Mammary epithelial cell (primary cell): ENCODE measurements at places on chromosomes 1 and 21. TPM values are rescaled to one million over a fixed set of nuclear protein-coding genes. Genes with fewer than 3 reads are reported as not detected.

Gene EDN2
- total RNA-seq: 1.3 TPM

Gene CLSTN1
- 308 and 335 TPM in 2 replicates for total RNA-seq

Gene SDC3
- 23.2 and 23.4 TPM in 2 replicates for total RNA-seq

Gene NPPB
- not detected in 2 replicates for total RNA-seq

Gene TMEM82
- total RNA-seq: not detected

Gene DIO1
- not detected in 2 replicates for total RNA-seq

Gene MTFR1L
- 31.2 and 41.4 TPM in 2 replicates for total RNA-seq

Gene CLCA4
- total RNA-seq: 0.11 and 0.24 TPM in 2 replicates

Gene KRTAP12-2
- total RNA-seq: not detected in 2 replicates

Gene OR2T33
- total RNA-seq: not detected in 2 replicates

Gene OR10J1
- not detected in 2 replicates for total RNA-seq

Gene BRINP2
- total RNA-seq: not detected

Gene OR2T12
- not detected for total RNA-seq

Gene ATP1A4
- under 0.01 TPM for total RNA-seq

Gene MOB3C
- 12.1 and 12.8 TPM in 2 replicates for total RNA-seq

Gene SH2D2A
- not detected for total RNA-seq

Gene DCLRE1B
- total RNA-seq: 4.2 and 12.1 TPM in 2 replicates

Gene RABGAP1L
- total RNA-seq: 47.5 TPM

Gene SMIM1
- total RNA-seq: 1.2 TPM

Gene EIF2D
- 43.0 and 61.1 TPM in 2 replicates for total RNA-seq

Gene LEMD1
- total RNA-seq: 0.96 and 3.2 TPM in 2 replicates

Gene WDR3
- 16.5 TPM for total RNA-seq

Gene RUNX3
- 0.13 and 0.42 TPM in 2 replicates for total RNA-seq

Gene HPCA
- total RNA-seq: not detected in 2 replicates

Gene ABCG1
- 16.9 and 23.2 TPM in 2 replicates for total RNA-seq

Gene NBPF4
- total RNA-seq: not detected in 2 replicates

Gene FAM163A
- not detected in 2 replicates for total RNA-seq

Gene RHOU
- 0.14 and 0.40 TPM in 2 replicates for total RNA-seq

Gene CD101
- 1.1 and 1.8 TPM in 2 replicates for total RNA-seq

Gene FCRL4
- not detected for total RNA-seq

Gene KRTAP19-1
- total RNA-seq: not detected in 2 replicates

Gene OXCT2
- total RNA-seq: 0.28 and 0.59 TPM in 2 replicates
